ENCODE measurements at places on chromosomes 7 and 10.

DNA sequence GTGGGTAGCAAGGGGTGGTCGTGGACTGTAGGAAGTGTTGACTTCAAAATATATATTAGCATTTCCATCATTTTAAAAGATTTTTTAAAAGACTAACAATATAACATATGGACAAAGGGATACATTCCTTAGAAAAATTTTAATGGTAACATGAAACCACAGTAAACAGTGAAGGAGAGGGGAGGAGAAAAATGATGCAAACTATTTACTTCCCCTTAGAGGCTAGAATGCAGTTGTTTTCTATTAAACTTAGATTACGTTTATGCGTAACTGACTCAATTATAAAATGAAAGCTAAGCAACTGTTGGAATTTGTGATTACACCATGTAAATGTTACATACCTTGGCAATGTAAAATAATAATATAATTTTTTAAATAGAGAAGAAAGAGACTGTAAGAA, 41.3 kb downstream of the CALD1 start:
- no peak for DNase-seq

- DNase-seq, result no peak
Observed at GRCh38 chr10:89924261-89924660, 222.9 kb downstream of the KIF20B start.

- no peak for DNase-seq
Observed at GRCh38 chr10:91433620-91434019, 23.5 kb downstream of the HECTD2 start.

DNA sequence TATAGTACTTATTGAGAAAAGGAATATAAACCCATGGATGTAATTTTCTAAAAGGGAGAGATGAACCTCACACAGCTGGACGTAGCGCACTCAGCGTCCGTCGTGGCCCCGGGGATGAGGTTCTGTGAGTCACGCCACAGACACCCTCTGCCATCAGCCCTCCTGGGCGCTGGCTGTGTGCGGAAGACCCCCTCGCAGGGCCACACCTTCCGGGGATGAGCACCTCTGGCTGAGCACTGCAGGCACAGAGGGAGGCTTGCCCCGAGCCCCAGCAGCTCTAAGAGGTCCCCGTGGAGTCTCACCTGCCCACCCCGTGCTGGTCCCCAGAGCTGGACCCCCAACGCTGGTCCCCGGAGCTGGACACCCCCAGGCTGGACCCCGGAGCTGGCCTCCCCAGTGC, 215.8 kb downstream of the PTPRN2 start:
- DNase-seq, result no peak

DNA sequence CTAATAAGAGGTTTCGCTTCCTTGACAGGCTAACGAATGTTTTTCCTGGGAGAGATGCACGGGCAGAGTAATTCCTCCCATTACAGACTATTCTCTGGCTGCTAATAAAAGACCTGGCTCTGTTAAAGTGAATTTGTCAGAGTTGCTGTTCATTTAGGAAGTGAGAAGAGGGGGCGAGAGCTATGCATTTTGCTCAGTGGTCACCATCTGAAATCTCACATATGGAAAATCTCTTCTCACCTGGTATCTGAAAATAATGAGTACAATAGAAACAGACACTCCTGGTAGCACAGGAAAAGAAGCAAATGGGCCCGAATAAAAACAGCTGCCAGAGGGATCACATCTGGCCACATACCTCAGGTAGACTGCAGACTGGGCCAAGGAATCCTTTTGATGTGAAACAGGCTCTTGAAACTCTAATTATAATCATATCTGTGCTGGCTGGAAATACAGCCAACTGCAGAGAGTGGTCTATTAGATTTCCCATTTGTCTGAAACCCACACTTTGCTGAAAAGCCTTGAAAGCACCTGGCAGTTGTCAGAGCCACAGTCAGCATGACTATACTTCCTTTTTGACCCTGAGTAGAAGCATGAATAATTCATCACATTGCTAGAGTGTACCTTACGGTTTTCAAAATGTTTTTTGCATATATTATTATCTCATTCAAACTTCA, 33.6 kb downstream of the AOAH start:
- DNase-seq, result no peak

DNA sequence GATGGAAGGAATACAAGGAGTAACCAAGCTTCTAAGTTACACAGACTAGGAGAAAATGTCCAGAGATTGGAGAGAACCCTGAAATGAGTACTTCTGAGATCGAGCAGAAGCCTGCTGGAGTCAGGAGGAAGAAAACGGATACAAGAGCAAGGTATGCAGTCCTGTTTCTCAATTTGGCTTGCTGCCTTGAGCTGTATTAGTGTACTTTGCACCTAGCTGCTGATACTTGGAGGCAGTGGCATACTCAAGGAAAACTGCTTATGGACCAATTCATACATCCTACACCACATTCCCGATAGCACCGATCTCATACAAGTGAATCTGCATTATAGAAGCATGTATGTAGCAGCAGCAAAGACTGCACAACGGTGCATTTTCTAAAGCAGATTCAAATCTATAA, 14.4 kb downstream of the PIP4K2A start:
- DNase-seq, result no peak

- DNase-seq, result no peak
Observed at GRCh38 chr7:120360918-120361317, 87.9 kb downstream of the KCND2 start.

GRCh38 chr10:2173327-2173726, 436.0 kb upstream of the ADARB2 start:
- DNase-seq, result no peak

DNA sequence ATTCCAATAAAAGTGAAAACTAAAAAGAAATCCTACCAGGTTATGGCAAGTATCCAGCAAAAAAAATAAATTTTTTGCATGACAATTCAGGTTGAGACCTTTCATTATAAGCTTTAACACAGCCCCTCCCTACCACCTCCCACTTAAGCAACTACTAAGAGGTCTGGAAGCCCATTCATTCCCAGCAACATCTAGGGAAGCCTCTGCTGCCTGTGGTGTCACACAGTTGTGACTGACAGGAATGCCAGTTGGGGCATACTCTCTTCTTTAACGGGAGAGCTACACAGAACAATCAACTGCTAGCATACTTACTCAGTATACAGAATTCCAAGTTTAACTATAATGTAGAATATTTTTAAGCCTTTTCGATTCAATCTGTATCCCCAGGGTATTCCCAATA, 27.8 kb downstream of the ABI1 start:
- DNase-seq, result no peak

GRCh38 chr10:98404571-98405359, 10.2 kb downstream of the PYROXD2 start:
- peak; percentile 75 for DNase-seq

DNA sequence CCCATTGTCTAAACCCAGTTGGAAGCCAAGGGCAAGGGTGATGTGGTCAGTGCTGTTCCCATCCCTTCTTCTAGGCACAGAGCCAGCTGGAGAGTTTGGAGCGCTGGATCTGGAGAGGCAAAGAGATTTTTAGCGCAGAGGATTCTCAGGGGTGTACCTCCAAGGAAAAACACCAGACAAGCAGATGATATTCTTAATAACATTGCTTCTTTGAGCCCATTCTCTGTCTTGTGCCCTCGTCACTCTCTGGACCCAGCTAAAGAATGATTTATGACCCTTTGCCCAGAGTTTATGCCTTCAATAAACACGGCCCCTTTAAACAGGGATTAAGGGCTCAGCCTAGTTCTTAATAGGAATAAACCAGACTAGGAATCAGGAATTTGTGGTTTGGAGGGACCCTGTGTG, 4.7 kb upstream of the HIP1 start:
- no peak for DNase-seq

DNA sequence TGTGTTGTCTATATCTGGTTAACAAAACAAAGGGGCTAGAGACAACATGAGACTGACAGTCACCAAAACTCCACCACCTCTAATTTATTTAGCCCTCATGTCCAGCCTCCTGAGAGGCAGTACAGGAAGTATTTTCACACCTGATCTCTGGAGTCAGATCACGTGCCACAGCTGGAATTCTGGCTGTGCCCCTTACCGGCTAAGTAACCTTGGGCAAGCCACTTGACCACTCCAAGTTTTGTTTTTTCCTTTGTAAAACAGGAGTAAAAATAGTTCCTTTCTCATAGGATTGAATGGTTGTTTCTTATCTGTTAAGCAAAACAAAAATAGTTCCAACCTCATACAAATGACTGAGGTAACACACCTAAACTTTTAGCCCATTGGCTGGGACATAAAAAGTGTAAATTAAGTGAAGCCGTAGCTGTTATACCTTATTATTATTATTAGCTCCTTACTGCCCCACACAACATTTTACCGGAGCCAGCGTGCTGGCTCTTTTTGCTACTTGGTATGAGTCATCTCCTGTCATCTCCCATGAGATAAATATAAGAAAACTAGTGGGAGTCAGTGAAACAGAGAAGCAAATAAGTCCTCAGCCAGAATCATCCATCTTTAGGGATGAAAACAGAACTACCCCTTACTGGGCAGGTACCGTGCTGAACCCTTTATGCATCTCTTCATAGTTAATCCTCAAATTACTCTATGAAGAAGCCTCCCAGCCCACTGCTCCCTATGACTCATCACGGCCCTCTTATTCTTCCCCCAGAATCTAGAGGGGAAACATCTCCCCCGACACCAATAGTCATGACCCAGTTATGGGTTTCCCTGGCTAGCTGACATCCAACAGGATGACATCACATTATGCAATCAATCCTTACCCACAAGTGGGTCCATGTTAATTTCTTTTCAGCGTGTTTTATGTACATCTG, 44.9 kb downstream of the PPP1R3C start:
- peak; percentile 90 for DNase-seq

DNA sequence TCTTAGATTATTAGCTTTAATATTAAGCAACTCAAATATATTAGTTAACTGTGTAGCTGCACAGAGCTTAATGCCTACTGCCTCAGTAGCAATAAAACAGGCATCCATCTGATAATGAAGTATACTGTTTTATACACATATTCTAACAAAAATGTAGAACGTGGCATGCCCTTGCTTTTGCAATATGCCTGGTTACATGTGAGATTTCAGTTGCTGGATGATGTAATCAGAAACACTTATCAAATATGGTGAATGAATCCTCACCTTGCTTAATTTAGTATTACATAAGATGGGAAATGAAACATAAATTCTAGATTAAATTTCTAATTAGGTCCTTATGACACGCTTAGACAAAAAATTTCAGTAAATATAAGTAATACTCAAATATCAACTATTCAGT, 8.0 kb downstream of the DNAJC1 start:
- DNase-seq, result no peak

DNA sequence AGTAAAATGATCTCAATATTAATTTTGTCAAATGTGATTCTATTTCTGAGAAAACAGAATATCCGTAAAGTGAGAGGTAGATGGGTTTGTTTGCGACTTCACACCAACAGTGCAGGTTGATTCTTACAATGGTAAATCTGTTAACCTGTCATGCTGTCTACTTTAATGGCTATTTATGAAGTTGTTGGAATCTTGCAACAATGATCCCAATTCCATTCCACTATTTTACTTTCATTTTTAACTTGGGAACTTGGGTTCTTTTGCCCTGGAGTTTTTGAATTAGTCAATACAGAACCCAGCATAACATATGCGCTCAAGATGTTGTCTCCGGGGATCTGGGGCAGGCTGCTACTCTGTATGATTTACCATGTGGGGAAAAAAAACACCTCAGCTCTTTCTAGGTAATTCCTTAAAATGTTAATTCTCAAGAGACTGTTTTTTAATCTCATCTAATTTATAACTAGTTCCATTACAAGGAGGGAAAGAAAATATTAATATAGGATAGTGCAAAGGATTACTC, 1.2 kb downstream of the LGI1 start:
- no peak for DNase-seq

GRCh38 chr7:131364767-131365344, 37.2 kb downstream of the MKLN1 start:
- DNase-seq, result no peak

- peak; percentile 23 for DNase-seq
Observed at GRCh38 chr10:86642499-86642898, 11.8 kb upstream of the OPN4 start.

DNA sequence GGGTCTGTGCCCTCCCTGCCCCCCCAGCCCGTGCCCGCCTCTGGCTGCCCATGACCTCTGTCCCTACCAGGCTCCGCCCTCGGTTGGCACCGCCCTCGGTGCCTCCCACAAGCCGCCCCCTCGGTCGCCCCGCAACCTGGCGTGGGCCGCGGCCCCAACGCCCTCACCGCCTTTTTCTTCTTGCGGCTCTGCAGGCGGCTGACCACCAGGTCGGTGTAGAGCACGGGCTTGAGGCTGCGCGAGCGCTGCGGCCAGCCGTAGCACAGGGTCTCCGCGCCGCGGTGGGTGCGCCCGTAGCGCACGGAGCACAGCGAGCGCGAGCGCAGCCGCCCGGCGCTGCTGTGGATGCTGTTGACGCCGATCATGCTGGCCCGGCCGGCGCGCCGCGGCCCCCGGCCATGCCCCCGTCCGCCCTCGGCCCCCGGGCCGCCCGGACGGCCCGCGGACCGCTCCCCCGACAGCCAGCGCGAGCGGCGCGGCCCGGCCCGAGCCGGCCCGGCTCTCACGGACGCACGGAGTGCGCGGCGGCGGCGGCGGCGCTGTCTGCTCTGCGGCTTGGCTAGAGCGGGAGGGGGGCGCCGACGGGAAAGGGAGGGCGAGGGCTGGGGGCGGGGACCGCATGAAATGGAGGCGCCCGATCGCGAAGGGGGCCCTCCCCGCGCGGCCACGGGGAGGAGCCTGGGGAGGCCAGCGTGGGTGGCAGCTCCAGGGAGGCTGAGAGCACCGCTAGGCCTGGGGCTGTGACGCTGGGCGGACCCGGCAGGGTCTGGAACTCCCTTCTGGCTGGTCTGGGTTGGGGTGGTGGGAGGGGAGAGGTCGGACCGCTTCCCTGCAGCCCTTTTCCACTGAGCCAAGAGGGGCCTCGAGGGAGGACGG, 9.6 kb downstream of the PSD start:
- DNase-seq, result no peak

DNA sequence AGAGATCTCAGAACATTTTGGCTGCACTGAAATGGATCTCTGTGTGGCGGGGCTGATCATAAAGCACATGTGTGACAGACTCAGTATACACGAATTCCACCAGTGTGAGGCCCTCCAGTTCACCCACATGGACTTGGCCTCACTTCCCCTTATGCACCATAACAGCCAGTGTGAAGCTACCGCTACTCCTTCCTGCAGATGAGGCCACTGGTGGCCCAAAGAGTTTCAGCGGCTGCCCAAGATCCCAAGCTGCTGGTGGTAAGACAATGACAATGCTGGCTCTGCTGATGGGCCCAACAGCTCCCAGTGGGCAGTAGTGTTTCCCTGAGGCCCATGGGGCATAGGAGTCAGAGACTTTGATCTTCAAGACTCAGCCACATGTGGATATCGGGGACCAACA, 21.0 kb upstream of the C10orf71 start:
- DNase-seq, result no peak
